ENCODE measurements at places on chromosomes 16 and 17. TPM values are rescaled to one million over a fixed set of nuclear protein-coding genes. Genes with fewer than 3 reads are reported as not detected.

- DNase-seq: no peak
- H3K36me3 ChIP-seq: no peaks in the 10 kb centered on the region
- no peaks in the 10 kb centered on the region for H3K27me3 ChIP-seq
- no peak overlapping the region for H3K4me3 ChIP-seq
- H3K27ac ChIP-seq: peak overlapping the region; percentile 80
- peaks cover 21% of the 10 kb centered on the region for H3K4me1 ChIP-seq
Observed at GRCh38 chr16:67672739-67673662, 6.4 kb downstream of the C16orf86 start.

Gene FN3K
- total RNA-seq: 25.2 TPM

- DNase-seq: no peak
- no peak overlapping the region for H3K27ac ChIP-seq
- H3K36me3 ChIP-seq: peaks cover 32% of the 10 kb centered on the region
Observed at GRCh38 chr17:75652341-75652740, 14.6 kb downstream of the RECQL5 start.

- H3K4me3 ChIP-seq: peak overlapping the region; percentile 97
- peaks cover 9% of the 10 kb centered on the region for H3K36me3 ChIP-seq
- no peaks in the 10 kb centered on the region for H3K27me3 ChIP-seq
- no peak for DNase-seq
Observed at GRCh38 chr17:7930841-7931631, 710 bp downstream of the TRAPPC1 start.

Gene VAT1L
- not detected for total RNA-seq

DNA sequence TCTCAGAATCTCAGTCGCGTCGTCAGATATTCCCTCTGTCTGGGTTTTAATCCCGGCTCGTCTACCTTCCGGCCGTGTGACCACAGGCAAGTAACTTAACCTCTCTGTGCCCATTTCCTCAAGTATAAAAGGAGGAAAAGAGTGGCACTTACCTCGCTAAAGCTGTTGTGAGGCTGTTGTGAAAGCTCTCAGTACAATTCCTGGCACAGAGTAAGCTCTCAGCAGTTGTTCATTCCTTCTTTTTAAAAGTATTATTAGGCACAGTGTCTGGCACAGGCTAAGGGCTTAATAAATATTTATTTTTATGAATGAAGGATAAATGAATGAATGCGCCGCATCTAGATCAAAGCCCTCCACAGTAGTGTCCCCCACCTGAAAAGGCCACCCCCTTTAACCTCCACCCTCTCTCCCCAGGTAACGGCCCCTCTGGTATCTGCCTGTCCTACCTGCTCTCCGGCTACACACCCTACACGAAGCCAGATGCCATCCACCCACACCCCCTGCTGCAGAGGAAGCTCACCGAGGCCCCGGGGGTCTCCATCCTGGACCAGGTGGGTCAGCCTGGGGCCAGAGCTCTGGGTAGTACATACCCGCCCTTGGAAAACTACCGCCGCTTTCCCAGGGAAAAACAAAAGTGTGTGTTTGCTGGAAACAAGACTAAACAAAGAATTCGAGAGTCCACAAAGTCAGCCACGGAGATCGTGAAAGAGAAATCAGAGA, 6.0 kb downstream of the OSGIN1 start:
- H3K27me3 ChIP-seq: no peaks in the 10 kb centered on the region
- no peaks in the 10 kb centered on the region for H3K36me3 ChIP-seq
